Stimulated activated CD4-positive, alpha-beta T cell treated with anti-CD3 and anti-CD28 coated beads, Interleukin-2, amount 100 ng/mL, for 48 hours (primary cell): ENCODE measurements at places on chromosomes 5 and 9.

DNA sequence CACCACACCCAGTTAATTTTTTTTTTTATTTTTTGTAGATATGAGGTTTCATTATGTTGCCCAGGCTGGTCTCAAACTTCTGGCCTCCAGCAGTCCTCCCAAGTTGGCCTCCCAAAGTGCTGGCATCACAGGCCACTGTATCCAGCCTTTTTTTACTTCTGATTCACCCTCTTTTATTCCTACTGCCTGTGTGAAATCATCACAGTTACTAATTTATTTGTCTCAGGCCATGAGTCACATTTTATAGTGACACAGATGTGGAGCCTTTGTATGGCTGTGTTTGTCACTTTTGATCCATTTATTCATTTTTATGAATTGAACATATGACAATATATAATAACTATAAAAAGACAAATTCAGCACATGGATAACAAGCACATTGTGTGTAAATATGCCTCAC, 67.1 kb upstream of the SNX2 start:
- DNase-seq: no peak

DNA sequence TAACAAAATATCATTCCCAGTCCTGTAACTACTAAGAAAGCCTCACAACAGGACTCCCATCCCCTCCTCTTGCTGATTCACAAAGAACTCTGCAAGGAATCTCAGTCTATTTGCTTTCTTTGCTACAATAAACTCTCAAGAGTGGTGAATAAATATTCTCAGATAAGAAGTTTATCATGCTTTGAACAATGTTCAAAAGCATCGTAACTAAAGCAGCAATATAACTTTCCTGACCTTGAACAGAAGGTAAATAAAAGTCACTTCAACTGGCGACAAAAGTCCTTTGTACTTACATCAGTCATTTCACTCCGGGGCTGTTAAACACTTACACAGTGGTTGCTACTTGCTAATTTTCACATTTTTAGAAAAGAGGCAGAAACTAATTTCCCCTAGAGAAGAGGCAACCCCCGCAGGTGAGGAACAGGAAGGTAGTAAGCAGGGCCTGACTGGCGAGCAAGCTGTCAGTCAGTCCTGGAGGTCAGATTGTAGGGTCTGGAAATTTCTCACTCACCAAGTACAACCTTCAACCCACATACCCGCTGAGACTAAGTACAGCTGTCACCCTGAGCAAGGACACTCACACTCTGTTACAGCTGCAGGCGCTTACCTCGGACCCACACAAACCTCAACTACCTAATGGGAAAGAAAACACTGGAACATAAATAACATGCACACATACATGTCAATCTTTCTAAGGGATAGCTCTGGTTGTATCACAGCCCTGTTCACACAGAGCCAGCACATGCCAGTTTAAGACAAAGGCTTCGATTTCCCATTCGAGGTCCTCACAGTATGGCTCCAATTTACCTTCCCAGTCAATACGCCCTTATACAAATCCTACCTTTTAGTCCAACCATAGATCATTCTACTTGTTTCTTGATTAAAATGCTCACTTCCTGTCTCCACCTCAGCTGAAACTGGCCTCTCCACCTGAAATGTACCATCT, 104.6 kb upstream of the RETREG1 start:
- DNase-seq: no peak

- DNase-seq: no peak
These were observed 43.0 kb upstream of the SLC25A51 start for GRCh38 chr9:37946971-37947370.

DNA sequence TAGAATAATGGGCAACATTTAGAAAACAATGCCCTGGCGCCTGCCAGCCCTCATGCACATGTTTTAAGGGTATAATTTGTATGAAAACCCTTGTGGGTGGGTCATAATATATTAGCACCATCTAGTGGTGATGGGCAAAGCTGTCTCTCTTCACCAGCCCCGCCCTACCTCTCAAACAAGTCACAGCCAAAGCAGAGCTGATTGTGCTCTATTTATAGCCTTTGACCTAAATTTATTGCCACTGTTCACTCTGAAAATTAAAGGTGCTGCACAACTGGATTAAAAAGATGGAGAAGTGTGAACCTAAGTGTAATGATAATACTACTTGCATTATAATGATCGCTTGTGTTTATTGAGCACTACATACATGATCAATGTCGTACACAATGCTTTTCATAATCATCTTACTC, 131.9 kb upstream of the ANKH start:
- DNase-seq: peak; percentile 20

DNA sequence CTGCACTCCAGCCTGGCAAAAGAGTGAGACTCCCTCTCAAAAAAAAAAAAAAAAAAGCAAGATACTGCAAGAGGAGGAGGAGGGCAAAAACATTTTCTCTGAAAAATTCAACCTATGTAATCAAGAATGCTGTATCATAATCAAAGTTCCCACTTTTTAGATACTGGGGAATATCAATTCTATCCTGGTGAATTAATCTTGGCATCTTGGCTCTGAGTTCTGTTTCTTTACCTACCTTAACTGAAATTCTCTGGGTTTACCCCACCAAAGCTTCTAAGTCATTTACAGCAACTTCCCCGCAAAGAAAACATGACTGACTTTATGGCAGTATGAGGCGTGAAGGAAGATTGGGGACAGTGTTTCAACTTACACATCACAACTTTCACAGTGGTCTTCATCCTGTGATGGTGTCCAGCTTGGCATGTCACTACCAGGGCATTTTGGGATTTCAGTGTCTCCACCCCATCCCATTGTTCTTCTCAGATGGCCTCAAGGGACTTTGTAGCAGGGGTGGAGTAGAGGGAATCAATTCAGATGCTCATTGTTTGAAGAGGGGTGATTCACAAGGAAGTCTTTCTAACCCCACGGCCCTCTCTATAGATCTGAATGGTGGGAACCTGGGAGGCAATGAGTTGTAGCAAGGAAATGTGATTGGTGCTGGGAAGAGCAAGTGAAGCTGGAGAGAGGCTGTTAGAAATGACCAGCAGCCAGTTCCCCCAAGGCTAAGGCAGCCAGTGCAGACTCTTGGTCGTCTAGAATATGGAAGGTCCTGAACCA, 130.5 kb downstream of the SCAMP1 start:
- no peak for DNase-seq

DNA sequence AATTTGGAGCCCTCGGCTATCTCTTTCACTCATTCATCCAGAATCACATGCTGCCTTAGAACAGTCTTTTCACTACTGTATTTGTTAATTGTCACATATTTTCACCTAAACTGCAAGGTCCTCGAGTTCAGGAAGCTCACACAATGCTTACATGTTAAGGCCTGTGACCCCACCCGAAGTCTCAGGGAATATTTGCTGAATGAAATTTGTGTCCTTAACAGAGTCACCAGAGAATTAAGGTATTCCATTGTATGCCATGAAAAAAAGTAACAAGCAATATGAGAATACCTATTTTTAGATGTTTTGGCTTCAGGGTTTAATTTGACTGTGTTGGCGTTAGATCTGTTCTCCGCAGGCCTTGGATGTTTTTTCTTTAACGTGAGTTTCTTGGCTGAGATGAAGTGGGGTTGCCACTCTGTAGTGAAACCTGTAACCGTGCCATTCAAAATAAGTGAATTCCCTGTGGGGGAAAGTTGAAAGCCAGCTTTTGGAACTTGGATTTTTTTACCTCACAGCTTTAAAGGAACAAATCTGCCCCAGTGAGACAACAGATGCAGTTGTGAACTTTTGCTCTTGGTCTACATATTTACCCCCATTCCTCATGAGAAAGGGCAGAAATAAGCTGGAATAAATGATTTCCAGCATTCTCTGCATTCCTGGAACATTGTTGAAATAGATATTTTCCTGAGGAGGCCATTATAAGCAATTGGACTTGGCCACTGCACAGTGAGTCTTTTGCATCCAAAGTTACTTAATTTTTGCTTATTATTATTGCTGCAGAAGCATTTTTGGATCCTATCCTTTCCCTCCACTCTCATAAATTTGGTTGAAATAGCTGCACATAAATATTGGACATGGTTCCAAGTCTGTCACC, 35.9 kb upstream of the FBP1 start:
- DNase-seq: no peak

DNA sequence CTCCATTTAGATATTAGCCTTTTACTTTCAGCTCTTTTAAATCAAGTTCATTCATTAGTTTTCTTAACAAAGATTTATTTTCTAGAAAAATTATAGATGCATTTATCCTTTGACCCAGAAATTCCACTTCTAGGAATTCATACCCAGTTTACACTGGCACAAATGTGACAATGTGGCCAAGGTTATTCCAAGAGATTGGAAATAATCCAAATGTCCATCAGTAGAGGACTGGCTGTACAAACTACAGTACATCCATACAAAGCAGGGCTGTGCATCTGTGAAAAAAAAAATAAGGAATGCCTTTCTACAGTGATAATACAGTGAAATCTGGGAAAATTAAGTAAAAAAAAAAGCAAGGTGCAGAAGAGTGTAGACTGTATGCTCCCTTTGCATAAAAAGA, 149.2 kb downstream of the GABBR2 start:
- no peak for DNase-seq

- DNase-seq: no peak
These were observed 372.7 kb downstream of the PSAT1 start for GRCh38 chr9:78669591-78669990.

DNA sequence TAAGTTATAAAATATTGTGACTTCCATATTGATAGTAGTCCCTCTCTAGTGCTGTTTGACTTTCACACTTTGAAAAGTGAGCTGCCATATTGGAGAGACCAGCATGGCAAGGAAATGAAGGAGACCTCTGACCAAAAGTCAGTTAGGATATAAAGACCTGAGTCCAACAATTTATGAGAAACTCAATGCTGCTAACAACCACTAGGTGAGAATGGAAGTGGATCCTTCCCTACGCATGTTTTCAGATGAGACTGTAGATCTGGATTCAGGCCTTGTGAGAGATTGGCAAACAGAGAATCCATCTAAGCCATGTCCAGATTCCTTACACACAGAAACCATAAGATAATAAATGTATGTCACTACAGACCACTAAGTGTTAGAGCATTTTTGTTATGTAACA, 81.6 kb downstream of the CTNND2 start:
- no peak for DNase-seq

DNA sequence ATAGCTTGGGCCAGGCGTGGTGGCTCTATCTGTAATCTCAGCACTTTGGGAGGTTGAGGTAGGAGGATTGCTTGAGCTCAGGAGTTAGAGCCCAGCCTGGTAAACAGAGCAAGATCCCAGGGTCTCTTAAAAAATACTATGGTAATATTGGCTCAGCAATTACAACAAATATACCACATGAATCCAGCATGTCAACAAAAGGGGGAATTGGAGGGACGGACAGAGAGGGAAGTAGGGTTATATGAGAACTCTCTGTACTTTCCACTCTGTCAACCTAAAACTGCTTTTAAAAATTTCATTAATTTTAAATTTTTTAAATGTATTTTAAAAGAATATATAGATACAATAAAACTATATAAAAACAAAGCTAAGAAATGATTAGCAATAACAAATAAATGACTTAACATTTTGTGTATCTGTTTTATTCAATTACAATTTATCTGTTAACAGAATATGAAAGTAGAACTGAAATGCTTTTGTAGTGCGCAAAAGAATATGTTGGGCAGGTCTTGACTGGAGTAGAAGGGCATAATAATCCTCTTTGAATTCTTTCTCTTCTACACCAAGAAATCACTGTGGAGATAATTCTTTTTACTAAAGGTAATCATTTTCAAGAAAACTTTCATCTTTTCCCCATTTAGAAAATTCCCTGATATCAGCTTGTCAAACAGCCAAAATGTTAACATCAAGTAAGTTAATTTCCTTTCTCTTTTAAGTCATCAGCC, 12.9 kb upstream of the CDC42SE2 start:
- no peak for DNase-seq

DNA sequence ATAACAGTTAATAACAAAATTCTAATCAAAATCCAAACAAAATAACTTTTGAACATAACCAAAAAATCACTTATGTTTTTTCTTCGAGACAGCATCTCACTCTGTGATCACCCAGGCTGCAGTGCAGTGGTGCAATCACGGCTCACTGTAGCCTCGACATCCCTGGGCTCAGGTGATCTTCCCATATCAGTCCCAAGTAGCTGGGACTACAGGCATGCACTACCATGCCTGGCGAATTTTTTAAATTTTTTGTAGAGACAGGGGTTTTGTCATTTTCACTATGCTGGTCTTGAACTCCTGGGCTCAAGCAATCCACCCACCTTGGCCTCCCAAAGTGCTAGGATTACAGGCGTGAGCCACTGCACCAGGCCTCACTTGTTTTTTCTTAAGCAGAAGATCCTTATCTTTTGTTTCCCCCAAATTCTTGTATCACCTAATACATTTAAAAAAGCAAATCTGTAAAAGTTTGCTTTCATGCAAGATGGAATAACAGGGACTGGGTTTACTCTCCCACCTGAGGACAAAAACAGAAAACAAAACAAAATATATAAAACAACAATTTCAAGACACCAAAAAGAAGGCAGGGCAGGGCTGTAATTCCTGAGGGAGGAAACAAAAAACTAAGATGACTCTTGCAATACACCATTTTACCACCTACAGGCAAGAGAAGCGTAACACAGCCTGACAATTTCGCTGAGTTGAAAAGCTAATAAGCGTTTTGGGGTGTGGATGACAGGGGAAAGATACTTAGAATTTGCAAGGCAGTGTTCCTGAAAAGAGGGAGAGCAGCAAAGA, 71.4 kb downstream of the RAPGEF6 start:
- DNase-seq: no peak

DNA sequence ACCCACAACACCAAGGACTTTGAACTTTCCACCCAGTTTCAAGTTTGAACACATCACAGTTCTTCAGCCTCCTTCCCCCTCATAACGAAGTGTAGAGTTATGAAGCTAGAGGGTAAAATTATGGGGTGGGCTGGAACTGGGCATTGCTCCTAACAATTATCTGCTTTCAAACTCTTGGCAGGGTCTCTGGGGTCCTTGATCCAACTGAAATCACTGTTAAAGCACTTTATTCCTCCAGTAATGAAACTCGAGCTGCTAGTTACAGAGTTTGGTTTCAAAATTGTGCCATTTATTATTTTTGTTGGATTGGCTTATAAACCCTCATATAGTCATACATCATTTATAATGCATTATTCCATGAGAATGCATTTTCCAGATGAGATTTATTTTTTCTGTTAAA, 158.5 kb downstream of the RGS3 start:
- no peak for DNase-seq

DNA sequence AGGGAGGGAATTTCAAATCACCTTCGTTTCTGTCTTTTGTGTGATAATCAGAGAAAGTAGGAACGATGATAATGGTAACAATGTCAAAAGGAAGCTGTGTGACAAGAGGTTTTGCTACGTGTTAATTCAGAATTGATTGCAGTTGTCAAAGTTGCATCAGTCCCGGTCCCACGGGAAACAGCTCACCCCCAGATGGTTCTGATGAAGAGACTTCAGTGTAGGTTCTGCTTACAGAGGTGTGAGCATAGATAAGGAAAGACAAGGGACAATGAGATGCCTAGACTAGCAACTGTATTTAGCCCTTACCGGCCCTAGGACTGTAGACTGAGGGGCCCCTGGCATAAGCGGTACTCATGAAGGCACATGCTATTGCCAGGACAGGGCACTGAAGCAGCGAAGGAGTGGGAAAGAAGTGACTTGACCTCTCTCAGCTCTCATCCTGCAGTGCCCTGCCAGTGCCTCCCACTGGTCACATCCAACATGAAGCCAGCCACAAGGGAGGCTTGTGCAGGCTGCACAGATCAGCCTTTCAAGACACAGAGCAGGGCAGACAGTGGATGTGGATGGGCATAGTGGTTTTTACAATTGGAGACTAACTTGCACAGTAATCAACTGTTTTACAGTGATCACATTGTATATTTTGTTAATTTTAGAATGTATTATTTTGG, 21.1 kb downstream of the PDE8B start:
- DNase-seq: no peak

GRCh38 chr5:103620851-103621547, 58.4 kb upstream of the NUDT12 start:
- DNase-seq: no peak
